ENCODE measurements at places on chromosomes 16 and 17.

DNA sequence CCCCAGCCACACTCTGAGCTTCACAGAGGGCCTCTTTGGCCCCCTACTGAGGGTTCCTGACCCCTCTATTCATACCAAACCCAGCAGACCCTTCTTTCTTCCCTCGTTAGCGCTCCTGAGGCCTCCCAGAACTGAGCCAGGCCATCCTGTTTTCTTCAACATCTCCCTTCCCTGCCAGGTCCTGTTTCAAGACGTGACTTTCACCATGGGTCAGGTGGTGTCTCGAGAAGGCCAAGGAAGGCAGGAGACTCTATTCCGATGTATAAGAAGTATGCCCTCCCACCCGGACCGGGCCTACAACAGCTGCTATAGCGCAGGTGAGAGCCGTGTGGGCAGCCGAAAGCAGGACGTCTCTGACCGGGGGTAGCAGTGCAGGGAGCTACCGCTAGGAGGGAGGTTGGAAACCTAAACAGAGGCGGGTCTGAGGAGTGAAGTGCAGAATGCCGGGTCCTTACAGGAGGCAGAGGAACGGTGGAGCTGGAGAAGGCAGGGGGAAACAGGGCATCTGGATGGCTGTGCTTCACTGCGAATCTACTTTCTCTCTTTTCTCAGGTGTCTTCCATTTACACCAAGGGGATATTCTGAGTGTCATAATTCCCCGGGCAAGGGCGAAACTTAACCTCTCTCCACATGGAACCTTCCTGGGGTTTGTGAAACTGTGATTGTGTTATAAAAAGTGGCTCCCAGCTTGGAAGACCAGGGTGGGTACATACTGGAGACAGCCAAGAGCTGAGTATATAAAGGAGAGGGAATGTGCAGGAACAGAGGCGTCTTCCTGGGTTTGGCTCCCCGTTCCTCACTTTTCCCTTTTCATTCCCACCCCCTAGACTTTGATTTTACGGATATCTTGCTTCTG is 1.3 kb upstream of the SENP3 start:
- DNase-seq = no peak

DNA sequence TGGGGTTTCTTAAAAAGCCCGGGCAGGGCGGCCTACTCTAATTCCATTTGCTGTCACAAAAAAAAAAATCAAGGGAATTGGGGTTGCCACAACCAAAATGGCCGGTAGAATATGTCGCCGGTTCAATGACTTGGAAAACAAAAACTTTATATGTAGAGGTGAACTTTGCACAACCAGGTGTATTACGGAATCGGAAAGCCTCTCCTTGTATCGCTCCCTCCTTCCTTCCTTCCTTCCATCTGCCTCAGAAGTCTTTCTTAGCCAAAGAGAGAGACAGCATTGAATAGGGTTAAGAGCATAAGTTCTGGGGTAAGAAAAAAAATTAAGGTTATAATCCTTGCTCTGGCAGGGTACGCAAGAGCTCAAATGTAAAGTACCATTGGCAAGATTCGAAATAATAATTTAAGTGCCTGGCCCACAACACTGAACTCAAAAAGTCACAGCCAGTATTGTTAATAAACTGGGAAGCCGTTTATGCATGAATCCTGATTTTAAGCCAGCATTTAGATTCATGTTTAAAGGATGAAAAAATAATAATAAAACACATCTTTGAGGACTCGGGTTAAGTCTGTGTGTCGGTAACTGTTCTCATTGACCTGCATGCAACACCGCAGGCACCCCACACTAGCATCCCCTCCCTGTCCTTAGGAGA is 522 bp upstream of the GLG1 start:
- DNase-seq = peak; percentile 83

DNA sequence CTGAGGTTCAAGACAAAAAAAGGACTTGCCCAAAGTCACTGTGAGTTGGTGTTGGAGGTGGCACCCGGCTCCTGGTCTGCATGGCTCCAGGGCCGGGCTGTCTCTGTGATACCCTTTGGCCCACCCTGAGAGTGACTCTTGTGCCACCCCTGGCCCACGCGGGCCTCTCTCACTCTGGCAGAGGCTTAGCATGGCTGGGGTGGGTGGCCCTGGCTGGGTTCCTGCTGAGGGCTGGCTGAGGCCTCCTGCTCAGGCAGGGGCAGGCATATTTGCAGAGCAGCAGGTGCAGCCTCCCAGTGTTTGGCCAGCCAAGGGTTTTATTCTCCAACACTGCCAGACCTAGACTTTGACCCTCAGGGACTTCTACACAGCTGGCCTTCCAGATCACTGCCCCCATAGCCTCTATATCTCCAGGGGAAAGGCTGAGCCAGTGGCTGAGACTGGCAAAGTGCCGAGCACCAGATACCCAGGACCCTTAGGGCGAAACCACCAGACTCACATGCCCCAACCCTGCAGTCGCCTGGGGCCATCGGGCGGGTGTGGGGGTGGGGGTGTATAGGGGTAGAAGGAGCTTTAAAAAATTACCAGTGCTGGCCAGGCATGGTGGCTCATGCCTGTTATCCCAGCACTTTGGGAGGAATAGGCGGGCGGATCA is 21.5 kb upstream of the ADGRG1 start:
- no peak for DNase-seq

- no peak for DNase-seq
Measured at GRCh38 chr17:4534928-4535666, 20.1 kb downstream of the MYBBP1A start.

- no peak for DNase-seq
Measured at GRCh38 chr17:60327134-60327900, 64.6 kb downstream of the USP32 start.

GRCh38 chr16:47617732-47618131 is 156.6 kb downstream of the PHKB start:
- no peak for DNase-seq

DNA sequence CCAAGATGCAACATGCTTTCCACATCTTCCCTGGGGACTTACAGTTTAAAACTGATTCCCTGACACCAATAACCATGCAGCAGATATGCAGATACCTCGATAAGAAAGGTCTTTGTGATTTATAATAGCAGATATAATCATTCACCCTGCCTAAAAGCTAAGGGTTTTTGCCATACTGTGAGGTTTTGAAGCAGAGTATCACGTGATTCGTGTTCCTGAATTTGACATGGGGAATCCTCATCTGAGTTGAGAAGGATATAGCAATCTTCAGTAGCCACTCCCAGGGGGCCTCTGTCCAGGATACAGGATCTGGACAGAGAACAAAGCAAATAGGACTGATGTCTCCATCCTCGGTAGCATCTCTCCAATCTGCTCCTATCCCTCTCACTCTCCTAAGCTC is 79.1 kb upstream of the SDK2 start:
- DNase-seq = no peak

GRCh38 chr17:50916026-50916707 is 50.0 kb upstream of the TOB1 start:
- no peak for DNase-seq

DNA sequence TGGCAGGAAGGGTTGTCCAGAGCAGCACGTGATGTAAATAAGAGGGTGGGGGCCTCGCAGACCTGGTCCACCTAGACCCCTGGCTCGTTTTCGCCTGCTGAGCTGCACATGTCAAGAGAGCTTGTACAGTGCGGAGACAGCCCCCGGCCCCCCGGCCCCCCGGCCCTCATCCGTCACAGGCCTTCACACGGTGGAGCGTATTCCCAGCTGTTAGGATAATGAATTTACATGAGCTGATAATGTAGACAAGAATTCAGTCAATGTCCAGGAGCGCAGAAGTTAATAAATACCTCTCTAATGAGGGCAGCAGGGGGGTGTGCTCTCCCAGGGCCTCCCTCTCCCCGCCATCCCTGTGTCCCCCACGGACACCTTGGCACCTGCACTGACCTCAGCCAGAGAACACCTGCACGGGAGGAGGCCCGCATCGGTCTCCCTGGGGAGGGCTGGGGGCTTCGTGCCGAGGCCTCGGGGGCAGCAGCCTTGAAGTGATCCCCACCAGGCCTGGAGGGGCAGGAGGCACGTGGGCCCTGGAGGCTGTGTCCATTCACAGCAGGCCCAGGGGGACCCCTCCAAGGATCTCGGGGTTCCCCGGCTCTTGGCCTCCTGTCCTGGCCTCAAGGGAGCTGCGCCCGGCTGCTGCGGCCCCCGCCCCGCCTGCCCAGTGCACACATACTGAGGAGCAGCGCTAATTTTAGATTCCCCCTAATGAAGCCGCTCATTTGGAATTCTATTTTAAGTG is 14.6 kb downstream of the GSE1 start:
- no peak for DNase-seq

- DNase-seq = no peak
Measured at GRCh38 chr16:27966756-27967155, 96.8 kb downstream of the GSG1L start.

GRCh38 chr17:41583137-41584127 is 3.3 kb downstream of the KRT14 start:
- no peak for DNase-seq

DNA sequence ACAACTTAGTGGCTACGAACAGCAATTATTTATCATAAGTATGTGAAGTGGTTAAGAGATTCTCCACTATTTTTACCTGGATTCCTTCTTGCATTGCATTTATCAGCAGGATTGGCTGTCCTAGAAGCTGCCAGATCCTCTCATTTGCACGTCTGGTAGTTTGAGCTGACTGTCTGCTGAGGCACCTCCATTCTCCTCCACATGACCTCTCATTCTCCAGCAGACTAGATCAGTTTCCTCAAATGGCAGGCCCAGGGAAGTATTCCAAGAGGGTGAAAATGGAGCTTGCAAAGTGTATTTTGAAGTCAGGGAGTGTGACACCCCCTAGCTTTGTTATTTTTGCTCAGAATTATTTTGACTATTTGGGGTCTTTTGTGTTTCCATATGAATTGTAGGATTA is 870.1 kb downstream of the CDH11 start:
- DNase-seq = no peak
